ENCODE measurements at places on chromosomes 6 and 20.

DNA sequence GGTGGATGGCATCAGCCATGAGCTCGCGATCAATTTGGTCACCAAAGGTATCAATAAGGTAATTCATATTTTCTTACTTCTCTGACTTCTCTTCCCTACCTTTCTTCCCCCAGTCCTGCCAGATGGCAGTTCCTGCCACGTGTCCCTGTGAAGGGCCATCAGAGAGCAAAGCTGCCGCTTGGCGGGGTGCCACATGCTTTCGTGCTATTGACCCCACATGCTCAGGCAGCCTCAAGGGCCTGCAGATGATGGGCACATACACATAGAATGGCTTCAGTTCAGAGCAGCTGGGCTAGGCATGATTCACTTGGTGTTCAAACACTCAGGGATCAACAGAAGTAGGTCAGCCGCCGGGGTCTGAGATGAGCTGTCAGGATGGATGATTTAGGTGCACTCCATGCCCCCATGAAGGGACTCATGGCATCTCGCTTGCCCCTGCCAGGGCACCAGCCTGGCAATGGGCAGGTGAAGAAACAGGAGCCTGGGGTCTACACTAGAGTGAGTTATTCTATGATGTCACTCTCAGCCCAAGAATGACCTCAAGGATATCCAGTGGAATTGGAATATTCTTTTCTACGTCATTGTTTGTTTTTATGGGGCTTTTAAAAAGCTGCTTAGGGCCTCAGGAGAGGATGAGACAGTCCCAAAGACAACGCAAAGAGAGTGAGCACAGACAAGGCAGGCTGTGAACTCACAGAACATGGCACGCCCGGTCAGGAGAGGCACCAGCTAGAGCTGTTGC lies 25.5 kb downstream of the BANF2 start:
- DNase-seq, result no peak

DNA sequence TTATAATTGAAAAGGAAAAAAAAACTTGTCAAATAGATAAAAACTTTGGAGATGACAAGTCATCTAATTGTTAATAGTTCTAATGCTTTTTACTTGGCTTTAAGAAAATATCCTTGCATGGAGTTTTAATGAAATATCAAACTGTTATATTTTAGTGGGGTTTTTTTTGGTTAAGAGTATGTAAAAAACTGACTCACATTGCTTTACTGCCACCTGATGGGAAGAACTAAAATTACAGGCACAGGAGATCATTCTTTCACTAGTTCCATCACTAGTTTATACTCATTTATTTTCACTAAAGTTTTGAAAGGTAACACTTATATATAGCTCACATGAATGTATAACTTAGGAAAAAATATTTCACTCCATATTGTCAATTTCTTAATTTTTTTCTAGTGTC lies 309.1 kb downstream of the LMBRD1 start:
- no peak for DNase-seq

- no peak for DNase-seq
Observed at GRCh38 chr6:4947716-4948115, 56.1 kb downstream of the RPP40 start.

DNA sequence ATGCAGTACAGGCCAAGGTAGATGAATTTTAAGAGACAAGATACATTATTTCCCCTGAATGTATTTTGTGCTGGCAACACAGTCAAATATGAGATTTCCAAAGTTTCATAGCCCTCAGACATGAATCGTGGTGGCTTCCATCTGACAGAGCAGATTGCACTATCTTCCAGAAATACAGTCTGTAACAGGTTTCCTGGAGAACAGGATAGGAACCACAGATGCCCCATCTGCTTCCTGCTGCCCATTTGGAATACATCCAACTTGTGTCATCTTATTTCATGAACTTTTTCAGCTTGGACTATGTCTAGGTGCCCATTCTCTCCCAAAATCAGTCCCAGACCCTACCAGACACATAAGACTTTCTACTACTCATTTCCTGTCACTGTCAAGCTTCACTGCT lies 426.0 kb downstream of the KIF16B start:
- DNase-seq, result no peak

GRCh38 chr6:110636781-110637180 lies 160.4 kb upstream of the SLC22A16 start:
- no peak for DNase-seq

- DNase-seq, result no peak
Observed at GRCh38 chr6:105186576-105186975, 6.8 kb upstream of the POPDC3 start.

DNA sequence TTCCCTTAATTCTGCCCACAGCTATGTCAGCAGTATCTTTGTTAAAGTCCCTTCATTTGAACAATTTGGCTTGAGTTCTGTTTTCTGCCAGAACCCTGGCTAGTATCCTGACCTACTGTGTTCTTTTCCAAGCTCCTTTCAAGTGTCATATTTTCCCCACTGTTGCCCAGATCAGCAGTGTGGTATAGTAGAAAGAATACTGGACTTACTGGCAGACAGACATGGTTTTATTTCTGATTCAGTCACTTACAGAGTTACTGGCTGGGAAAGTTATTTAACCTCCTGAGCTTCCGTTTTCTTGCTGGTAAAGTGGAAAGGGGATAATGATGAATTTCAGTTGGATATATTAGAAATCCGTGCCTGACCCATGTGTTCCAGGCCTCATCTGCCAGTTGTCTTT lies 39.8 kb upstream of the RAB23 start:
- no peak for DNase-seq

GRCh38 chr20:23152902-23153301 lies 66.8 kb upstream of the CD93 start:
- no peak for DNase-seq

- no peak for DNase-seq
Observed at GRCh38 chr6:167565388-167565787, 240.5 kb downstream of the TTLL2 start.

GRCh38 chr6:148811459-148811858 lies 64.6 kb downstream of the UST start:
- DNase-seq, result no peak

GRCh38 chr20:53801609-53802370 lies 208.2 kb upstream of the ZNF217 start:
- DNase-seq, result no peak

- DNase-seq, result no peak
Observed at GRCh38 chr6:1164600-1164999, 147.3 kb upstream of the FOXQ1 start.

- DNase-seq, result no peak
Observed at GRCh38 chr20:45218636-45219035, 2.5 kb upstream of the SEMG2 start.

GRCh38 chr20:19314621-19315020 lies 102.2 kb downstream of the SLC24A3 start:
- DNase-seq, result no peak

- DNase-seq, result no peak
Observed at GRCh38 chr20:5945963-5946362, 4.4 kb downstream of the TRMT6 start.

GRCh38 chr6:157433678-157434081 lies 52.7 kb downstream of the ZDHHC14 start:
- no peak for DNase-seq

DNA sequence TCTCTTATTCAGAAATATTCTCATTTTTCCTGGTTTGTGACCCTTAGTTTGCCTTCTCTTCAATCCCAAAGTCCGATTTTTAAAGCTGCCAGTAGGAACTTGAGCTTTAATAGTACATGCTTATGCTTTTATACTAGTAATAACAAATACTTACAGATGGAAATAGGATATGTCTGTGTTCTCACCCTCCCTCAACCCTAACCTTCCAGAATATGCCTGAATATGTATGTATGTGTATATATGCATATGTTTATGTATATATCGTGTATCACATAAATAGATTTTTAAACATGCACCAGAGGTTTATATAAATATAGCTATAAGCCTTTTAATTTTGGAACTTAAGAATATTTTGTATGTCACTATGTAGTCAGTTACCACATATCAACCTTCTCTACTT lies 38.8 kb downstream of the CDYL start:
- no peak for DNase-seq

GRCh38 chr6:53959717-53960116 lies 151.5 kb upstream of the MLIP start:
- DNase-seq, result no peak

- DNase-seq, result peak; percentile 64
Observed at GRCh38 chr20:38221119-38221589, 39.4 kb downstream of the KIAA1755 start.

DNA sequence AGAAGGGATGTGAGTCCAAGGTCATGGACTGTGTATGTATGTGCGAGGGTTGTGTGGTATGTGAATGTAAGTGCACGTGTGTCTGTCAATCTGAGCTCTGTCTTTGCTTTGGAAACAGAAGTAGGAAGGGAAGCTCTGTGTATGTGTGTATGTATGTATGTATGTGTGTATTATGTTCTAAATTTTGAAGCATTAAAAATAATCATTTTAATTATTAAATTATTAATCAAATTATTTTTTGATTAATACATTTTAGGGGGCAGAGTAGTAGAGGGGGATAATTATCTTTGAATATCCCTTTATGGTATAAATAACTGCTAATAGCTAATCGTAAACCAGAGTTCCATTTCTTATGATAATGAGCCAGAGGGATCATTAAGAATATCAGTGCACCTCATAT lies 42.8 kb downstream of the SH3BGRL2 start:
- DNase-seq, result no peak

DNA sequence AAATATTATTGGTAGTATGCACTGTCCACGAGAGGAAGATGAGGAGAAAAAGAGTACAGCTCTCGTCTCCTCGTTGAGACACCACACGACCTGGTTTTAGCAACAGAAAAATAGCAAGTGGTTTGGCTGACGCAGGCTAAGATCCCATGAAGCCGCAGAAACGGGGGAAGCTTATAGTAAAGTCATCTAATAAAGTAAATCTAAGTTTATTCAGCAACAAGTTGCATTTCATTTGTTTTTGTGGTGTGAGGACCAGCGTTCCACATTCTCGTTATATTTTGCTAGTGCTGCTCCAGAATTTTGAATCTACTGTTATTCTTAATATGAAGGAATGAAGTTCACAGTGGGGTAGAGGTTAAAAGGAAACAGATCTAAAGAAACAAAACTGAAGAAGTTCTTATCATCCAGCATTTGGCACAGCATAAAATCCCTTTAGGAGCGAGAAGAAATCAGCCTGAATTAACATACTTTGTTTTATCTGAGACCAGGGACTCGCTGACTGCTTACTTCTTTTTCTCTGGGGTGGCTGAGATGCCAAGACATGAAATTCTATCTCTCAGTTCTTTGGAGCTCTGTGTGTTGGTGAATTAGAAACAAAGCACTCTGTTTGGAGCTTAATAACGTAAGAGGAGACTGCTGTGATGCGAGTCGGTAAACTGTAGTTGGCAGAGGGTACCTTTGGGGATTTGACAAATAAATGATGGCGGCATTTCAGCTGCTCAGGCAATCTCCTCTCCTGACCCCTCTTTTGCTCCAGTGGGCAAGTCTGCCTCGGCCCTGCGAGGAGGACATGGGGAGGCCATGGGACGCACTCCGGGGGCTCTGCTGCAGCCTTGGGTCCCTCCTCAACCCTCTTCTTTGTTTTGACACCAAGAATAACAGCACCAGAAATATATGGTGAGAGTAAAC lies 24.9 kb upstream of the IRF4 start:
- no peak for DNase-seq

GRCh38 chr6:84979541-84979940 lies 215.1 kb upstream of the TBX18 start:
- no peak for DNase-seq

GRCh38 chr20:30921286-30922071 lies 336.0 kb upstream of the DEFB115 start:
- DNase-seq, result no peak

- DNase-seq, result no peak
Observed at GRCh38 chr20:48777005-48777404, 50.8 kb downstream of the PREX1 start.

Measured in activated CD8-positive, alpha-beta memory T cell treated with anti-CD3 and anti-CD28 coated beads for 48 hours (primary cell).